ENCODE measurements at places on chromosomes 1 and 21.

- DNase-seq = no peak
These were observed at the start of gene KPRP for GRCh38 chr1:152757747-152758146. Gene KPRP (plus strand): TSS chr1:152758025. CDS start chr1:152759589, 1,564 bp downstream.

GRCh38 chr1:23444104-23444533 is 19.6 kb upstream of the TCEA3 start:
- no peak for DNase-seq

DNA sequence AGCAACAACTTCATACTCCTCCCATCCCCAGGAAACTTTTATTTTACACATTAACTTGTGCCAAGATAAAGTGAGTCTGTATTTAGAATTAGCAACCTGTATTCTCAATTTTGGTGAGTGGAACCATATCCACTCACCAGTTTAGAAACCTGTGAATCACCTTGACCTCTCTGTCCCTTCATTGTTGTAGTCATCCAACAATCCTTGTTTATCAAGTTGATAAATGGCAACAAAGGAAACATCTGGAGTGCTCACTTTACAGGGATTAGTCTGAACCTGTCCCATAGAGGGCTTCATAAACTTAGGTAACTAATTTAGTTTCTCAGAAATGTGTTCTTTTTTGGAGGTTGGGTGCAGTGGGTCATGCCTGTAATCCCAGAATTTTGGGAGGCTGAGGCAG is 3.9 kb upstream of the CLSPN start:
- no peak for DNase-seq

DNA sequence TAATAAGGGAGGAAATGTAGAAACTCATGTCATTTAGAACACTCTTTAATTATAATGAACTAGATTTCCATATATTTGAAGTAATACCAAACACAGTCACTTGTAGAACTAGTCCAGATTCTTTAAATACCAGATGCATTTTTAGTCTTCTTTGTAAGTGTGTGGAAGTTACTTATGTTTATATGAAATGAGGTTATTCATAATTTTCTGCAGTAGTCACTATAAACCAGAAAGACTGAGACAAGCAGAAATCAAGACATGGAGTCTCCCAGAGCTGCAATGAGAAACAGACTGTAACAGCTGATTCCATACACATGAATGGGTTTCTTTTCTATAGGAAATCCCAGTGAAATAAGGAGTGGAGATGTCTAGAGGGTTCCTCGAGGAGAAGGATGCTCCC is 216.6 kb upstream of the ZP4 start:
- DNase-seq = no peak

GRCh38 chr1:24929398-24930259 is 447 bp downstream of the RUNX3 start:
- peak; percentile 27 for DNase-seq

DNA sequence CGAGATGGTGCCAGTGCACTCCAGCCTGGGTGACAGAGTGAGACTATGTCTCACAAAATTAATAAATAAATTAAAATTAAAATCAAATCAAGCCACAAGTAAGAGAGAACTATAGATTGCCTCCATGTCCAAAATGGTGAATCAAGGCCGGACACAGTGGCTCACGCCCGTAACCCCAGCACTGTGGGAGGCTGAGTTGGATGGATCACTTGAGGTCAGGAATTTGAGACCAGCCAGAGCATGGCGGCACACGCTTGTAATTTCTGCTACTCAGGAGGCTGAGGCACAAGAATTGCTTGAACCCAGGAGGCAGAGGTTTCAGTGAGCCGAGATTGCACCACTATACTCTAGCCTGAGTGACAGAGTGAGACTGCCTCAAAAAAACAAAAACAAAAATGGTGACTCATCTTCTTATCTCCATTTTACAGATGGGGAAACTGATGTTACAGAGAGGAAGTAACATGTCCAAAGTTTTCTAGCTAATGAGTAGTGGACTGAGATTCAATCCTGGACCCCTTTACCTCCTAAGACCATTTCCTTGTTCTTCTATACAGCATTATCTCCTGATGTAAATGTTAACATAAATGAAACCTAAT is 99.0 kb upstream of the HNRNPU start:
- no peak for DNase-seq

Data from HEK293T (cell line).